ENCODE measurements at places on chromosomes 3 and 15. TPM values are rescaled to one million over a fixed set of nuclear protein-coding genes. Genes with fewer than 3 reads are reported as not detected.

DNA sequence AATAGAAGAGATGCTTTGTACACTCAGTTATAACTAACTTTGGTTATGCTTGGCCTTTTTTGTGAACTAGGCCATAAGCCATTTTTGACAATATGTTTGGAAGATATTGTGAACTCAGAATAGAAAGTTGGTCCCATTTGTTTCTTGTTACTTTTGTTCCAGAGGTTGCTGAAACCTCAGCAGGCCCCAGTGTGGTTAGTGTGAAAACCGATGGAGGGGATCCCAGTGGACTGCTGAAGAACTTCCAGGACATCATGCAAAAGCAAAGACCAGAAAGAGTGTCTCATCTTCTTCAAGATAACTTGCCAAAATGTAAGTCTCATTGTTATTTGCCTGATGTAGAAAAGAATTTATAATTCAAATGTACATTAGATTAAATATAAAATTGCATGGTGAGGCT, 5.7 kb downstream of the ALAS1 start:
- H3K27me3 ChIP-seq: no peaks in the 10 kb centered on the region
- DNase-seq: no peak
- H3K4me1 ChIP-seq: peaks cover 58% of the 10 kb centered on the region

GRCh38 chr3:188164248-188164687, 10.3 kb downstream of the LPP start:
- no peaks in the 10 kb centered on the region for H3K36me3 ChIP-seq
- peaks cover 39% of the 10 kb centered on the region for H3K4me1 ChIP-seq
- peak overlapping the region; percentile 97 for H3K27ac ChIP-seq
- no peak for DNase-seq
- H3K27me3 ChIP-seq: no peaks in the 10 kb centered on the region

DNA sequence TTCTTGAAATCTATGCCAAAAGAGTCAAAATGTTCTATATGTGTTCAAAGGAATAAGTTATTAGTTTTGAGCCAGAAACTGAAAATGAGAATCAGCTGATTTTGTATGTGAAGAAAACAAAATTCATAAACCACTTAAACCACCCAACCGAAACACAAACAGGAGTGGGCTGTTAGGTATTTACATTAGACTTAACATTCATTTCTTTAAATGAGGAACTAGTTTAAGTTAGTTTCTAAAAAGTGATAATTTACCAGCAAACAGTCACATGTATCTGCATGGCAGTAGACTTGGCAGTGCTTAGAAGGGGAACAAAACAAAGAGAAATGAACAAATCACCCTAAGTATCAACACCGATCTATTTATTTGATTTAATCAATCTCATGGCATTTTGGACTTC, 128.0 kb downstream of the GMNC start:
- H3K4me1 ChIP-seq: no peaks in the 10 kb centered on the region
- no peaks in the 10 kb centered on the region for H3K27me3 ChIP-seq
- H3K4me3 ChIP-seq: no peak overlapping the region
- no peaks in the 10 kb centered on the region for H3K36me3 ChIP-seq

DNA sequence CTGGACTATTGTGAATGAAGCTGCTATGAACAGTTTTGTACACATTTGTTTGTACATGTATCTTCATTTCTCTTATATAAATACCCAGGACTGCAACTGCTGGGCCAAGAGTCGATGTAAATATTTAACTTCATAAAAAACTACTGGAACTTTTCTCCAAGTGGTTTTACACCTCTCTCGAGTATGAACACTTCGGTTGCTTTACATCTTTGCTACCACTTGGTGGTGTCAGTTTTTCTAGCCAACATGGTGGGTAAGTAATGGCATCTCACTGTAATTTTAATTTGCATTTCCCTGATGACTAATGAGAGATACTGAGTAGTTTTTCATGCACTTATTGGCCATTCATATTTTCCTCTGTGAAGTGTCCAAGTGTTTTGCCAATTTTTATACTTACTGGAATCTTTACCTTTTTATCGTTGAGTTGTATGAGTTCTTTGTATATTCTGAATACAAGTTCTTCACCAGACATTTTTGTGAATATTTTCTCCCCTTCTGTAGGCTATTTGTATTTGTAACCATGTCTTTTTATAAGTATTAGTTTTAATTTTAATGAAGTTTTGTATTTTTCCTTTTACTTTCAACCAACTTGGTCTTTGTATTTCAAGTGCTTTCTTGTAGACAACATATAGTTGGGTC, 44.4 kb downstream of the PCOLCE2 start:
- no peak overlapping the region for H3K27ac ChIP-seq
- no peak overlapping the region for H3K4me3 ChIP-seq
- no peaks in the 10 kb centered on the region for H3K27me3 ChIP-seq
- DNase-seq: no peak

GRCh38 chr3:117399311-117400078, 689.9 kb downstream of the TUSC7 start:
- no peak overlapping the region for H3K27ac ChIP-seq
- no peak for DNase-seq
- no peak overlapping the region for H3K4me3 ChIP-seq
- peaks cover 16% of the 10 kb centered on the region for H3K27me3 ChIP-seq
- H3K4me1 ChIP-seq: no peaks in the 10 kb centered on the region

GRCh38 chr15:56737791-56738190, 4.5 kb upstream of the ZNF280D start:
- H3K4me1 ChIP-seq: no peaks in the 10 kb centered on the region
- no peak for DNase-seq
- H3K27me3 ChIP-seq: no peaks in the 10 kb centered on the region
- no peak overlapping the region for H3K4me3 ChIP-seq
- no peaks in the 10 kb centered on the region for H3K36me3 ChIP-seq

DNA sequence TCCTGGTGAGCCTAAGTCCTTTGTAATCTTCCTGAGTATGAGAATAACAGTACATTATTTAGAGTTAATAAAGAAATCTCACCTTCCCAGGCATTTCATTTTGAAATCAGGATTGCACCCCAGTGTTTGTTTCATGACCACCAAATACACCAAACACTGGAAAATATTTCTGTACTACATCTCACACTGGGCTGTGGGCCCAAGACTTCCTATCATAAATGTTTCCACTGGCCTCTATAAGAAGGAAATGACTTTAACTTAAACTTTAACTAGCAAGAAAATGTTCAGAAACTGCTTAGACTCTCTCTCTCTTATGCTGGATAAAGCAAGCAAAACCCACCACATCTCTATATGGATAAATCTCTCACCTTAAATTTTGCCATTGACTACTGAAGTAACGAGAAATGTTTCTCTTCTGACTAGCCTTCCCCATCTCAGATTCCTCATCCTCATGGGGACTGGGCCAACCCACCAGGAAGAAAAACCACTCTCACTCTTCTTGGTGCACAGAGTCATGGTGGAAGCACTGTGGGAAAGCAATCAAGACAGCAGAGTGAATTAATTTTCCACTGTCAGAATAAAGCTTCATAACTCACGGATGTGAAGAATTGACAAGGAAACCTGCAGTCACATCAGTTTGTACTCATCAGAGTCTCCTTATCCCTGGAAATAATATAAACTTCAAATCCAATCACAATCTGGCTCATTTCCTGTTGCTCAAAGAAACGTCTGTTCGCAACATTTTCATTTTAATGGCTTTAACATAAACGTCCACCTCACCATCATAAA, 859.6 kb downstream of the EPHA3 start:
- no peaks in the 10 kb centered on the region for H3K27me3 ChIP-seq
- H3K4me3 ChIP-seq: no peak overlapping the region
- H3K27ac ChIP-seq: no peak overlapping the region
- H3K36me3 ChIP-seq: no peaks in the 10 kb centered on the region
- DNase-seq: no peak

DNA sequence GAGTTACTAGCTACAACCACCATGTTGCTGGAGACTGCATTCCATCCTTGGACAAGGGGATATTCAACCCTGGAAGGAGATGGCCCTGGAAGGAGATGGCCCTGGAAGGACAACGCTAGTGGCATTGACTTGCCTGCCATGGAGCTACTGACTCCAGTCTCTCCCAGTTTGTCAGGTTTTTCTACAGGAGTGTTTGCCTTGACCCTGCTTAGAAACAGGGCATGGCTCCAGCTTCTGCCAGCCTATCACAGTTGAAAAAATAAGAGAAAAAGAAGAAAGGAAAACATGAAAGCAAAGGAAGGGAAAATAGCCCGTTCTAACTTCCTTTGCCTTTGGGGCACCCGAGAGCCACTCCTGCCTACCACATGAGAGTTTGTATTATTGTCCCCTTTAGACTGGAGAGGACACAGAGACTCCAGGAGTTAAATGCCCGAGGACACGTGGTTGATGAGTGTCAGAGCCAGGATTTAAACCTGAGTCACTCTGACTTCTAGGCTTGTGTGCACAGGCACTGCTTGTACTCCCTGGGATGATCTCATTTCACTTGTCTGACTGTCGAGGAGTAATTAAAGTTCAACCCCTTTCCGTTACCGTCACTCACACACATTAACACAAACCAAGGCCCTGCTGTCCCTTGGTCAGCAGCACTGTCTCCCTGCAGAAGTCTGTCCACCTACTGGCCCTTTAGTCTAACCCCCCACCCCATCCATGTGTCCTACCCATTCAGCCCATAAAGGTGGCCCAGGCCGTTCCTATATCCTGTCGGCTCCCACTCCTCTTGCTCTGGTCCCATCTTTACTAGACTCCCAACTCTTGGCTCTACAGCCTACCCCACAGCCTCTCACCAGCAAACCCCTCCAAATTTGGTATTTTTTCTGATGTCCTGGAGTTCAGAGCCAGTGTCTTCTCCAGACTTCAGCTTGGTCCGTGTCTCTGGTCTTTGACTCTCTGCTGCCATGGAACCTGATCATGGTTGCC, 46.1 kb downstream of the C2CD4A start:
- no peak overlapping the region for H3K27ac ChIP-seq
- H3K4me3 ChIP-seq: no peak overlapping the region
- H3K36me3 ChIP-seq: no peaks in the 10 kb centered on the region
- H3K4me1 ChIP-seq: peaks cover 14% of the 10 kb centered on the region
- H3K27me3 ChIP-seq: no peaks in the 10 kb centered on the region
- DNase-seq: no peak

- H3K27me3 ChIP-seq: no peaks in the 10 kb centered on the region
- H3K36me3 ChIP-seq: no peaks in the 10 kb centered on the region
- peak overlapping the region; percentile 73 for H3K27ac ChIP-seq
- H3K4me1 ChIP-seq: peaks cover 17% of the 10 kb centered on the region
- no peak overlapping the region for H3K4me3 ChIP-seq
These were observed 25.3 kb downstream of the EXOG start for GRCh38 chr3:38521391-38521987.

GRCh38 chr15:100559330-100559729, 30.6 kb upstream of the CERS3 start:
- no peak overlapping the region for H3K4me3 ChIP-seq
- H3K27ac ChIP-seq: no peak overlapping the region
- no peak for DNase-seq

DNA sequence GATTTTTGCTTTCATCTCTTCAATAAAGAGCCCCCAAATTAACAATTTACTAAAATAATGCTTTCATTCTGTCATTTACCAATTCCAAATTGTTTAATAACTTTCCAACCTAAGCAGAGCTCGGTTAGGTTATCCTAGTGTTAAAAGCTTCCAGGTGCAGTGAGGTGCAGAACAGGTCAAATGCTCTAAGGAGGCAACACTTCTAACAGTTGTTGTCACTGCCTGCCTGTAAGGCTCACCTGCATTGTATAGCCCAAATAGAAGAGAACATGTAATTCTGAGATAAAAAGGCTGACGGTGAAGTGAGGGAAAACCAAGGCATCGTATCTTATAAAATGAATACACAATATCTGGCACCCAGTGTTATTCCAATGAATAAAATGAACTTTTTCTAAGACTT, 9.1 kb downstream of the ZNF280D start:
- peaks cover 4% of the 10 kb centered on the region for H3K36me3 ChIP-seq
- DNase-seq: no peak
- no peak overlapping the region for H3K27ac ChIP-seq
- H3K27me3 ChIP-seq: no peaks in the 10 kb centered on the region
- H3K4me1 ChIP-seq: peaks cover 2% of the 10 kb centered on the region
- no peak overlapping the region for H3K4me3 ChIP-seq

- H3K4me1 ChIP-seq: peaks cover 32% of the 10 kb centered on the region
- peak overlapping the region; percentile 81 for H3K4me3 ChIP-seq
- H3K27me3 ChIP-seq: no peaks in the 10 kb centered on the region
- peak overlapping the region; percentile 81 for H3K27ac ChIP-seq
- no peaks in the 10 kb centered on the region for H3K36me3 ChIP-seq
These were observed 1.3 kb downstream of the RAP2B start for GRCh38 chr3:153163393-153163724.

- no peaks in the 10 kb centered on the region for H3K27me3 ChIP-seq
- no peak overlapping the region for H3K4me3 ChIP-seq
- H3K27ac ChIP-seq: no peak overlapping the region
- no peaks in the 10 kb centered on the region for H3K36me3 ChIP-seq
These were observed 93.7 kb downstream of the SLC25A26 start for GRCh38 chr3:66314455-66314854.

GRCh38 chr3:153161714-153162512, at the start of gene RAP2B:
RAP2B (plus strand) TSS chr3:153162226; CDS start chr3:153162694, 468 bp downstream.
- H3K27me3 ChIP-seq: no peaks in the 10 kb centered on the region
- H3K27ac ChIP-seq: peak within 1 kb of the TSS; percentile 87
- no peaks in the 10 kb centered on the region for H3K36me3 ChIP-seq
- peak within 1 kb of the TSS; percentile 90 for H3K4me3 ChIP-seq
- H3K4me1 ChIP-seq: peaks cover 38% of the 10 kb centered on the region

DNA sequence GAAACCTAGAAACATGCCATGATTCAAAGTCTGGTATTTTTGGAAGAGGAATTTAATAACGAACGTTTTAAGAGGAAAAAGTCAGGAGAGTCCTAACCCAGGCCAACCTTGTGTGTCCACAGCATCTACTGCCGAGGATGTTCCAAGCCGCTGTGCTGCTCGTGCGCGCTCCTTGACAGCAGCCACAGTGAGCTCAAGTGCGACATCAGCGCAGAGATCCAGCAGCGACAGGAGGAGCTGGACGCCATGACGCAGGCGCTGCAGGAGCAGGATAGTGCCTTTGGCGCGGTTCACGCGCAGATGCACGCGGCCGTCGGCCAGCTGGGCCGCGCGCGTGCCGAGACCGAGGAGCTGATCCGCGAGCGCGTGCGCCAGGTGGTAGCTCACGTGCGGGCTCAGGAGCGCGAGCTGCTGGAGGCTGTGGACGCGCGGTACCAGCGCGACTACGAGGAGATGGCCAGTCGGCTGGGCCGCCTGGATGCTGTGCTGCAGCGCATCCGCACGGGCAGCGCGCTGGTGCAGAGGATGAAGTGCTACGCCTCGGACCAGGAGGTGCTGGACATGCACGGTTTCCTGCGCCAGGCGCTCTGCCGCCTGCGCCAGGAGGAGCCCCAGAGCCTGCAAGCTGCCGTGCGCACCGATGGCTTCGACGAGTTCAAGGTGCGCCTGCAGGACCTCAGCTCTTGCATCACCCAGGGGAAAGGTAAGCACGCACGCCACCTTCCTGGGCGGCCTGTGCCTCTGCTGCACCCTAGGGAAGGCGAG, 28.4 kb downstream of the PML start:
- peaks cover 58% of the 10 kb centered on the region for H3K36me3 ChIP-seq
- H3K4me1 ChIP-seq: peaks cover 32% of the 10 kb centered on the region

- no peak overlapping the region for H3K4me3 ChIP-seq
- no peak for DNase-seq
- no peaks in the 10 kb centered on the region for H3K4me1 ChIP-seq
- peaks cover 40% of the 10 kb centered on the region for H3K36me3 ChIP-seq
- no peak overlapping the region for H3K27ac ChIP-seq
These were observed 58.7 kb upstream of the CHST2 start for GRCh38 chr3:143060906-143061305.

Gene KLHL40
- total RNA-seq: 0.29 TPM

Gene DUOXA1
- 0.26 TPM for total RNA-seq

Gene ZIC4
- not detected for total RNA-seq

Gene ITPKA
- 7.8 TPM for total RNA-seq

Gene ALG1L2
- not detected for total RNA-seq

Gene USF3
- 17.3 TPM for total RNA-seq

Gene ROBO2
- not detected for total RNA-seq

Gene PYGO1
- total RNA-seq: 3.9 TPM

Gene P2RY1
- total RNA-seq: 6.4 TPM

Gene FBXW12
- not detected for total RNA-seq

Gene PIERCE2
- total RNA-seq: 5.3 TPM

Gene TRANK1
- total RNA-seq: 27.9 TPM

Gene CCDC13
- 0.96 TPM for total RNA-seq
